Stimulated activated CD8-positive, alpha-beta memory T cell treated with anti-CD3 and anti-CD28 coated beads, Interleukin-2, amount 100 ng/mL, for 1 hour (primary cell): ENCODE measurements at places on chromosomes 3 and 15.

GRCh38 chr3:134929976-134930375, 134.9 kb downstream of the EPHB1 start:
- DNase-seq = no peak

DNA sequence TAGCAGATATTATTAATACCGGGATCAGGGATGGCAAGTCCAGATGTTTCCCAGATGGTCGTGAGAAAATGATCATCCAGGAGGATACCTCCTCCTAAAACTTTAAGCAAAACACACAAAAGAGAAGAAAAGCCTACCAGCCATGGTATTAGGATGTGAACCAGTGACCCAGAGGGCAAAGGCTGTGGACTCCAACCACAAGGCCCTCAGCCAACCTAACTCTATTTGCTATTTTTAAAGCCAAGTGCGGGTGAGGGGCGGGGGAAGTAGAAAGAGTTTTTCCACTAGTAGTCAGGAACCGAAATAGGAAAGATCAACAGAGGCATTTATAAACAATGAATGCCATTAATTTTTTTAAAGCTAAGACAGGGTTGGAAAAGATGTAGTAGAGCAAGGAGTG, 77.4 kb downstream of the STAC start:
- DNase-seq = no peak

GRCh38 chr15:90365414-90366055, 13.5 kb downstream of the ZNF774 start:
- no peak for DNase-seq

- DNase-seq = no peak
Measured at GRCh38 chr15:85745023-85745422, 49.7 kb downstream of the KLHL25 start.

DNA sequence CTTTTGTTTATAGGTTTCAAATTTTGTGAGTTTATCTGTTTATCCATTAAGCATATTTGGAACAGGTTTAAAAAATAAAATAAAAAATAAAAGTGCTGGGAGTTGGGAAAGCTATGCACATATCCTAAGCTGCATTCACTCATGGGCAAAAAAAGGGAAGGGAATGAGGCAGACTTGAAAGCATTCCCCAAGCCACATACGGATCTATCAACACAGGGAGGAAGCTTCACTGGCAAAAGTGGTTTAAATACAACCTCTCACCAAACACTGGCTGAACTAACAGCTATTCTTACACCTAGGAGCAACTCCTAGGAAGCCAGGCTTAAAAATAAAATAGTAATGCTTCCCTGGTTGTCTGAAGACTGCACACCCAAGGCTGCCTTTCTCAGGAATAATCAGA, 101.2 kb downstream of the PCCB start:
- no peak for DNase-seq

GRCh38 chr15:35466476-35466875, 79.5 kb downstream of the DPH6 start:
- DNase-seq = no peak

DNA sequence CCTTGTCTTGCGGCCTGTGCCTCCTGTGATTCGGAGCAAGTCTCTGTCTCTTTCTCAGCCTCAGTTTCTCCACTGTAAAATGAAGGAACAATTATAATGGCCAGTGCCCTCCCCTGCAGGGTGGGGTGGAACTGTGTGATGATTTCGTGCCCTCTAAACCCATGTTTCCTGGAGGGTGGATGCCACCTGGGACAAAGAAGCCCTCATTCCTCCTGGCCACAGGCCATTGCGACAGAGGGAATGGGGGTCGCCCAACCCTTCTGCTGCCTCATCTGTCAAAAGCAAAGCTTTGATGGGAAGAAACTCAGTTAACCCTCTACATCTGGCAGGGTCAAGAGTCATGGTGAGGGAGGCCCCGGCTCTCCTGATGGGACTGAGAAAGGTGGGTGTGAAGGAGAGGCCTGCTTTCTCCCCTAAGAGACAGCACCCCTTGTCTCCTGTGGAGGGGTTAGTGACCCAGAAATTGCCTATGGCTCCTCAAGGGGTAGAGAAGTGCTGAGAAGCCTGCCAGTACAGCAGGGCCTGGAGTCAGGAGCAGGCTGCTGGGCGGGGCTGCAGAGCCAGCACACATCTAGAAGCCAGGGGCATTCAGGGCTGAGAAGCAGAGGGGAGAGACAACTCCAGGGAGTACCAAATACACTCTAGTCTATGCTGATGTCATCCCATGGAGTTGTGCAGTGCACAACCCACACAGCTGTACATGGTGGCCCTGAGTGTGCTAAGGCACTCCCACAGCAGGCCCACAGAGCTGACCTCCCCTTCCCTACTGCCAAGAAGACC, 61.0 kb downstream of the PLXNA1 start:
- DNase-seq = no peak

- no peak for DNase-seq
Measured at GRCh38 chr3:148943506-148944205, 47.7 kb upstream of the GYG1 start.

- DNase-seq = no peak
Measured at GRCh38 chr3:80297720-80298119, 529.9 kb upstream of the ROBO1 start.

DNA sequence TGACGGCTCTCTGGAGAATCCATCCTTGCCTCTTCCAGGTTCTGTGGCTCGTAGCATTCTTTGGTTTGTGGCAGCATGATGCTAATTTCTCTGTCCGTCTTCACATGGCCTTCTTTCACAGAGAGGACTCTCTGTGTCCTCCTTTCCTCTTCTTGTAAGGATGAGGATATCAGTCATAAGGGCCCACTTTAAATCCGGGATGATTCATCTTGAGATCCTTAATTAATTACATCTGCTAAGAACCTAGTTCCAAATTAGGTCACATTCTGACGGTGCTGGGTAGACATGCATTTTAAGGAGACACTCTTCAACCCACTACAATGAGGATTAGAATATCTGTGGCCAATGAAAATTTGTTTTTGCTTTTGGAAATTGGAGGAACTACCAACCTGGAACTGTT, 15.7 kb upstream of the GXYLT2 start:
- DNase-seq = no peak
